Urinary bladder (tissue), 4 donors: ENCODE measurements at places on chromosomes 5 and 9. TPM values are rescaled to one million over a fixed set of nuclear protein-coding genes. Genes with fewer than 3 reads are reported as not detected.

DNA sequence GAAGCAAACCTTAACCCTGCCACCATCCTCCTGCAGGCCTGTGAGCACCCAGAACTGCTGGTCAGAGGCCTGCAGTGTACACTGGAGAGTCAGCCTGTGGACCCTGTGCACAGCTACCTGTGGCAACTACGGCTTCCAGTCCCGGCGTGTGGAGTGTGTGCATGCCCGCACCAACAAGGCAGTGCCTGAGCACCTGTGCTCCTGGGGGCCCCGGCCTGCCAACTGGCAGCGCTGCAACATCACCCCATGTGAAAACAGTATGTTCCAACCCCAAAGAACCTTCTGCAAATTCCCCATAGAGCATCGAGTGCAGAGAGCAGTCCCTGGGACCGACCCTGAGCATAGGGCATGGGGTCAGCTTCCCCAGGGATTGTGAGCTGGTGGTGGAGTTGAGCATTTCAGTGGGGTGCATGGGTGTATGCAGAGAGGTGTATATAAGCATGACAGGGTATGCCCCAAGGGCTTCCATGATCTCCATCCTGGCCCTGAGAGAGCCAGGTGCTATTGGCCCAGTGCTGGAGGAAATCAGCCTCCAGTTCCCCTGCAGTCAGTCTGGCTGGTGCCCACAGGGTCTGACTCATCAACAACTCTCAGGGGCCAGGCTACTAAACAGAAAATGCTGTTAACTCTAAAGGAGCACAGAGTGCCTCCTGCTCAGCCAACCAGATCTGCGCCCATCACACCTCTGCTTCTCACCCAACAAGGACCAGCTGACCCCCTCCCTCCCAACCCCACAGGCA, 126.2 kb downstream of the SAXO1 start:
- no peak for DNase-seq

GRCh38 chr9:77673941-77674791, 26.0 kb upstream of the GNA14 start:
- DNase-seq, result no peak

Gene PDZD2
- total RNA-seq, result 8.1 TPM

Gene PCDHB4
- 3.8 TPM for total RNA-seq

- DNase-seq, result no peak
Measured at GRCh38 chr9:109278216-109278615, 42.6 kb downstream of the EPB41L4B start.

- DNase-seq, result no peak
Measured at GRCh38 chr5:98827161-98827560, 53.7 kb downstream of the RGMB start.

Gene PCA3
- 0.26 TPM for total RNA-seq

- no peak for DNase-seq
Measured at GRCh38 chr5:59591162-59591561, 302.4 kb downstream of the PDE4D start.

- no peak for DNase-seq
Measured at GRCh38 chr9:113932906-113933584, 56.9 kb downstream of the ZNF618 start.

Gene CSF1R
- 24.5 TPM for total RNA-seq

DNA sequence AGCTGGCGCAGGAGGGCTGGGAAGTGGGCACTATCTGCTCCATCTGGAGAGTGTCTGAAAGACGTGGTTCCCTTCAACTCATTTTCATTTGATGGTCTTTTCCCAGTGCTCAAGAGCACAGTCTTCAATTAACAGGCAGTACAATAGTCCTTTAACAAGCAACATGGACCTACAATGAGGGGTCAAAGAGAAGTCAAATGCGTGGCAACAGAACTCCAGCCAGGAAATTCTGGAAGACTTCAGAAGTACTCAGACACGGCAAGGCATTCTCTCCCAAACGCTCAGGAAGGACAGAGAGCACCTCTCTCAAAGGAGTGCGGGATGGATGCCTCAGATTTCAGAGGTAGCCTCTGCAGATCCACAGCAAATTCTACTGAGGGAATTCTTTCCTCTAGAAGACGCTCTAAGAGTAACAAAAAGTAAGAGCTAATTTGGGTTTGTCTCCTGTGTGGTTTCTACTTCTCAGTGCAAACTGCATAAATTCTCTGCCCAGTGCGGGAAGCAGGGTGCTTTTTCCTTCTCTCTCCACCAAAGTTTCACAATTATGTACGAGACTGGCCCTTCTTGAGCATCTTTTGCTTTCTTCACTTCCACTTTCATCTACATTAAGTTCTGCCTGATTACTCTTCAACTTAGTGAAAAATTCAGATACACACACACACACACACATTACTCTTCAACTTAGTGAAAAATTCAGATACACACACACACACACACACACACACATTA, 56.4 kb downstream of the LHFPL2 start:
- no peak for DNase-seq

GRCh38 chr9:14829204-14829603, 81.0 kb downstream of the FREM1 start:
- no peak for DNase-seq

Gene TMC1
- 1.9 TPM for total RNA-seq

Gene AFAP1L1
- total RNA-seq, result 27.9 TPM

GRCh38 chr5:168642019-168642418, 62.9 kb upstream of the PANK3 start:
- no peak for DNase-seq

Gene PTGES
- total RNA-seq, result 18.0 TPM

Gene DPH7
- total RNA-seq, result 21.2 TPM

Gene CYSRT1
- total RNA-seq, result 0.42 TPM
